ENCODE measurements at places on chromosomes 4 and X.

- DNase-seq, result no peak
Observed at GRCh38 chrX:125544031-125544660, 224.5 kb downstream of the TEX13C start.

- DNase-seq, result no peak
Observed at GRCh38 chr4:48205107-48205506, 64.5 kb downstream of the TEC start.

DNA sequence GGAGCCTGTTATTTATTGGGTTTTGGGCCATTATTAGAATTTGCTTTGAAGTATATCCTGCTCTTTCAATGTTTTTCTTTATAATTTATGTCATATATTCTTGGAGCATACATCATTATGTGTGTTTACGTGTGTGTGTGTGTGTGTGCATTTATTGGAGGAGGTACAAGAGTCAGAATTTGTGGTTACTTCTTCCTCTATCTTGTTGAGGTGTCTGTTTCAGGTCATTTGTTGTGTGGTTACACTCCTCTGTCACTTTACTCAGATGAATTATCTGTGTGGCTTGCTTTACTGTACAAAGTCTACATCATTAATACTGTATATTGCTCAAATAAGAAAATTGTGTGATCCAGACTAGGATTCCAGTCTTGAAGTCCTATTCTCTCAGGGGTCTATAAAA lies 1957.4 kb upstream of the TENM3 start:
- DNase-seq, result no peak

GRCh38 chrX:87236830-87237440 lies 280.7 kb upstream of the KLHL4 start:
- no peak for DNase-seq

DNA sequence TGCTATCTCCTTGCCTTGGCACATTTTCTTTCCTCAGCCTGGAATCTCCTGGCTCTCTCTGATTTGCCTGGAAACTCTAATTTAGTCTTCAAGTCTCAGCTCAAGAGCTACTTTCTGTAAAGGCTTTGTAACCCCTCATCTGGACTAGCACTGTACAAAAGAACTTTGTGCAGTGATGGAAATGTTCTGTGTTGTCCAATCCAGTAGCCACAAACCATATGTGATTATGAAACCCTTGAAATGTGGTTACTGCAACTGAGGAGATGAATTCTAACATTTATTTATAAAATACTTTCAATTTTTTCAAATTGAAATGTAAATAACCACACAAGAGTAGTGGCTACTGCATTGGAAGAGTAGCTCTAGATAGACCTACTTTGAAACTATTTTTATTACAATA lies 66.6 kb upstream of the HS3ST1 start:
- DNase-seq, result no peak

Data from stimulated activated CD4-positive, alpha-beta T cell treated with anti-CD3 and anti-CD28 coated beads, Interleukin-12 subunit alpha, Interleukin-12 subunit beta, amount 100 ng/mL, for 48 hours (primary cell).